ENCODE measurements at places on chromosomes 3 and 15.
A peak's percentile ranks its signal among the peaks of the same experiment; 100 is the strongest.

GRCh38 chr3:180630371-180630770 lies 28.4 kb downstream of the TTC14 start:
- no peak for DNase-seq

DNA sequence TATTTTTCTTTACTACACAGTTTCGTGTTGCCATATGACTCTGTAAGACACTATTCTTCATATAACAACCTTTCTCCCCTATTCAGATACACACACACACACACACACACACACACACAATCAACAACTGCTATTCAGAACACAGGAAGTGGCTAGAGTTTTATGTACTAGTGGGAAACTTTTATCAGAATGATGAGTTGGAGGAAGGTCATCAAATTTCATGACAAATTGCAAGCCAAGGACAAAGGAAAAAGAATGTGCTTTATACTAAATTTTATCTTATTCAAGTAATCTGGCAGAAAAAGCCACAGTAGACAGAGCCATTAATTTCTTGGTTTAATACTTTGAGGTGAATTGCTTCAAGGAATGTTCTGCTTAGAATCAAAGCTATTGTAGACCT lies 899.8 kb downstream of the ROBO2 start:
- DNase-seq, result peak; percentile 3

DNA sequence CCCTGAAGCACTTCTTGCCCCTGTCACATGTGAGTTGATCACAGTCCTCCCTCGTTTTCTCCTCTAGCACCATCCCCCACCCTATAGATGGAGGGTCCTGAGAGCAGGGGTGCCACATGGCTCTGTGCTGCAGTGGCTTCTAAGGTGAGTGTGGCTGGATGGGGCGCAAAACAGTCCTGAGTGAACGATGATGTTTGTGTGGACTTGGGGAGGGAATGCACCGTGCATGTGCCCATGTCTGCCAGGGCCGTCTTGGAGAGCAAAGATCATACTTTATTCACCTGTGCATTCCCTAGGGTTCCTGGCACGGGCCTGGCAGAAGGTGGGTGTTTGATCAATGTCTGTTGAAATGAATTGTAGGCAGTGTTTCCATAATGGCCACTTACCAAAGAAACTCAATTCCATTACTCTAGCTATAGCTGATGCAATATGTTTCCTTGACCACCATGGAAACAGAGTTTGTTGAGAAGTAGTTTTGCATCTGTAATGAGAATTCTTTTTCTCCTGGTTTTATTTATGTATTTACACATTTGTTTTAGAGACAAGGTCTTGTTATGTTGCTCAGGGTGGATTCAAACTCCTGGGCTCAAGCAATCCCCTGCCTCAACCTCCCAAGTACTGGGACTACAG lies 58.0 kb downstream of the ABTB1 start:
- no peak for DNase-seq

- no peak for DNase-seq
These were observed 128.3 kb upstream of the GADL1 start for GRCh38 chr3:31022716-31023115.

DNA sequence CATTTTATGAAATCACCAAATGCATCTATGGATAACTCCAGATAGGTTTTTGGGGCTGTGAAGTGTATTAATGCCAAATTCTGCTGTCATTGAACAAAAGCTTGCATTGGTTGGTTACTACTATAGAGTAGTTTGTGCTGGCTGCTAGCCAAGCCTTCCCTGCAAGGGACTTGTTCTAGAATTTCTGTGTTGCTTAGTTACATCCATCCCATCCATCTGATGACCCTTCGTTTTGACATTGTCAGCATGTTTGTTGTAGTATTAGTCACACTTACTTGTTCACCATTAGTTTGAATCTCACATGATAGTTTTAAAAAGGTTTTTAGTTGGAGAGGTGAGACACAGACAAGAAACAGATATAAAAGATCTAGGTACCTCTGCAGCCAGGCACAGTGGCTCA lies 7.0 kb upstream of the NIPA2 start:
- no peak for DNase-seq

DNA sequence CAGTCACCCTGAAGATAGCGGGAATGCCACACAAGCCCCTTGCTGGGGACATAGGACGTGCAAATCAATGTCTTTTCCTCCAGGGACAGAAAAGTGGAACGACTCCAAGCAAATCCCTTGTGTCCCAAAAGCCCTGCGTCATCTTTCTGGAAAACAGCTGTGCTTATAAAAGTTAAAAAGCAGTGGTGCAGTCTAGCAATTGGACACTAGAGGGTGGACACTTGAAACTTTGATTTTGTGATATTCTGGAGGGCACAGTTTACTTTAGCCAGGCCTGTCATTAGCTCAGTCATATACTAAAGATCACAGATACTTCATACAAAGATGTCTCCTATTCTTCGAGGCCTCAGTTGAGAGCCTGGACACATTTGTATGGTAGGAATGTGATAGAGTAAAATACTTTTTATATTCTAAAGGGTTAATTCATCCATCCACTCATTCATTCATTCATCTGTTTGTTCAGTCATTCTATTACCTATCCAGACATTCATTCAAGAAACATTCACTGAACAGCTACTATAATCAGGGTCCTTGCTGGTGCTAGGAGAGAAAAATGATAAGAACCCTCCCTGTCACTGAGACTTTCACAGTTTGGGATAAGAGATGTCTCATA lies 63.8 kb upstream of the ANKRD34C start:
- no peak for DNase-seq

- DNase-seq, result no peak
These were observed 967 bp upstream of the BNC1 start for GRCh38 chr15:83285284-83285978.

GRCh38 chr3:131082871-131083863 lies 56.5 kb downstream of the NEK11 start:
- no peak for DNase-seq

DNA sequence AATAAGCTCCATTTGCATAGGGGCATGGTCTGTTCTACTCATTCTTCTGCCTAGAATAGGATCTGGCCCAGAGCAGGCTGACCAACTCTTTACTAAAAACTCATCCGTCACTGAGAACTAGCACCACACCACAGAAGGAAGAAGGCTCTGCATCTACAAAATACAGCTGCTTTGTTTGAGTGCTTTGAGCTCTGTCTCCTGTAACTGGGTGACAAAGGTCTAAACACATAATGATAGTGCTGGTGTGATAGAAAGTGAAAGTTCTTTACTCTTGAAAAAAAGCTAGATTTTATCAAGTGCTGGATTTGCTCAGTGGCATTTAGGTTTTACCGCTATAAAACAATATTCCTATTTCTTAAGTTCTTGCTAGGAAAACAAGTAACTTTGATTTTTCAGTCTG lies 140.7 kb downstream of the FHIT start:
- DNase-seq, result no peak

DNA sequence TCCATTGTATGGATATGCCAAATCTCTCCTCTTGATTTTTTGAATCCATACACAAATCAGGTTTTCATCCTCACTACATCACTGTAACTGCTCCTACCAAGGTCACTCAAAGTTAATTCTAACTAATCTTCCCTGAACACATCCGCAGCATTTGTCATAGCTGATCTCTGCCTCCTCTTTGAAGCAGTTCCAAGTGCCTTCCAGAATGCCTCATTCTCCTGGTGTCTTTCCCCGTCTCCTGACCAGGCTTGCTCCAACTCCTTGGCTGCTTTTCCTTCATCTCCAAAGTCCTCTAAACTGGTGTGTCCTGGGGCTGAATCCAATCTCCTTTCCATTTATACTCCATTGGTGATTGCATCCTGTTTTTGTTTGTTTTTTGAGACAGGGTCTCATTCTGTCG lies 26.8 kb downstream of the KLHDC8B start:
- DNase-seq, result no peak

DNA sequence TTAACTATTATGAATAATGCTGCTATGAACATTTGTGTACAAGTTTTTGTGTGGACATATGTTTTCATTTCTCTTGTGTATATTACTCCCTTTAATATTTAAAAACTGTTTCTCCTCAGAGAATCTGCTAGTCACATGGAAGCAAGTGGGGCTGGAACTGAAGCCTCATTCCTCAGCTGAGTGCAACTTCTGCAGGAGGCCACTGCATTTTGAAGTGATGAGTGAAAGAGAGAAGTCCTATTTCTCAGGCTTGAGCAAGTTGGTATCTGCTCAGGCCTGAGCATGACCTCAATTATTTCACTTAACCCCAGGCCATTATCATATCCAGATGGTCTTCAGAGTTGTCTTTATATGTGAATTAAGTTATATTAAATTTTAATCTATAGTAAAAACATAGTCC lies 11.5 kb downstream of the TLR9 start:
- no peak for DNase-seq

DNA sequence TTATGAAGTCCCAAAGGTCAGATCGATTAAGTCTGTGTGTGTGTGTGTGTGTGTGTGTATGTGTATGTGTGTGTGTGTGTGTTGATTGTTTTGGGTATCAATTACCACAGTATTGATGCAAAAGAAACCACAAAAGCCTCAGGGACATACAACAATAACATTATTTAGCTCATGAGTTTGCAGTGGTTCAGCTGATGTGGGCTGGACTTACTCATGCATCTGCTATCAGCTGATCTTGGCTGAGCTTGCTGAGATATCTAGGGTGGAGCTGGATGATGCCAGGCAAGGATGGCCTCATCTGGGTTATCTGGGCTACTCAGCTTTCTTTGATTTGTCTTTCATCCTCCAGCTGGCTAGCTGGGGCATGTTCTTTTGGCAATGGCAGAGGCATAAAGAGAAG lies 82.4 kb upstream of the PRR23C start:
- DNase-seq, result peak; percentile 84

- peak; percentile 53 for DNase-seq
These were observed 688 bp downstream of the SETD5 start for GRCh38 chr3:9397906-9398699.

DNA sequence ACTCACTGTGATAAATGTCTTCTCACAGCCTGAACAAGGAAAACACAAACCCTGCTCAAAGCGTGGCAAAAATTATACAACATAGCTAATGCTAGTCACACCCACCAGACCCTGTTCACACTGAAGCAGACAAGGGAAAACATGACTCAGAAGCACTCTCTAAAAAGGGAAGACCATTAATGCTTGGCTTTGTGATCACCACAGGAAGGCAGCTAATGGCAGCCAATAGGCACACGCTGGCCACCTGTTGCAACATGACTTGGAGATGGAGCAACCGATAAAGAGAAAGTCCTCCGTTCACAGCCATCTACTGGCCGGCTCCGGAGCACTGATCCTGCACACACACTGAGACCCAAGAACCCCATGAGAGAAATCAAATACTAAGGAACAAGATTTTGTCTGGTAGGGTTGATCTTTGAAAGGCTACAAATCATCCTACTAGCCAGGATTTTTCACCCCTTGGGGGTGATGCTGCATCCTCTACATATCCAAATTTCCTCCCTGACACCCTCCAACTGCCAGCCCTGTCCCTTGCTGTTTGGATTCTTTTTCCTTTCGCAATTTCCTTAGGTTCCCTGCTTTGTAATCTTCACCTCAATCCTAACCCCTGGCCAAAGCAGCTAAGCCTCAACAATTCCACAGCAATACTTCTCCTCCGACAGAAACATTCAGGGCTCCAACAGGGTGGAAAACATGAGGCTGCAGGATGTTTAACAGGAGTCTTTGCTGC lies 3.2 kb downstream of the ZXDC start:
- DNase-seq, result peak; percentile 59

GRCh38 chr15:91077029-91077428 lies 23.0 kb upstream of the SV2B start:
- no peak for DNase-seq

Data from foreskin melanocyte (primary cell).